ENCODE measurements at places on chromosomes 13 and 19. TPM values are rescaled to one million over a fixed set of nuclear protein-coding genes. Genes with fewer than 3 reads are reported as not detected.

The RUBCNL gene
- polyA plus RNA-seq: 0.07 TPM

The TTYH1 gene
- polyA plus RNA-seq: 0.05 TPM

The RYR1 gene
- polyA plus RNA-seq: under 0.01 TPM

The STOML3 gene
- not detected for polyA plus RNA-seq

The CBY2 gene
- not detected for polyA plus RNA-seq
